ENCODE measurements at places on chromosomes 6 and 20.

- no peak for DNase-seq
These were observed 391.0 kb upstream of the SOX4 start for GRCh38 chr6:21202521-21202920.

- peak; percentile 90 for DNase-seq
These were observed 182.8 kb upstream of the FOXQ1 start for GRCh38 chr6:1129131-1129530.

DNA sequence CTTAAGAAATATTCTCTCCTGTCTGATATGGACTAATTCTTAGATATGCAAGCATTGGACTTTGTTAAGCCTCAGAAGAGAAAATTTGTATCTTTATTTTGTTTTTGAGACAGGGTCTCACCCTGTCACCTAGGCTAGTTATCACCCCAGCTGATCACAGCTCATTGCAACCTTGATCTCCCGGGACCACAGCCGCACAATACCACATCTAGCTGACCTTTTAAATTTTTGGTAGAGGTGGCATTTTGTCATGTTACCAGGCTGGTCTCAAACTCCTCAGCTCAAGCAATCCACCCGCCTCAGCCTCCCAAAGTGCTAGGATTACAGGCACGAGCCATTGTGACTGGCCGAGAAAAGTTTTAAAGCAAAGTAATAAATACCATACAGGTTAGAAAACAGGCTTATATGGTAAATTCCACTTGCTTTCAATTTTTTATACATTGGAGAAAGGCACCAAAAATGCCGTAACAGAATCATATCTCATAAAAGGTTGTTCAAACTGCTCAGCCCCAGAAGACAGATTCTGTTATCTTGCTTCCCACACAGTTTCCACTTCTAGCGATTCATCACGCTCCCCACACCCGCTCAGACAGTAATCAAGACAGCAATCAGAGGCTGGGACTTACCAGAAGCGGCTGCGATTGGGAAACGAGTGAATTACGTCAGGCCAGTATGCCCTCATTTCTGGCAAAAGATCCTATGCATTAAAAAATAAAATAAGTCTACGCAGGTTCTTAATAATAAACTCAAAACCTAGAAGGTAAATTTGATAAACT is 13.8 kb downstream of the RNASET2 start:
- DNase-seq = no peak

DNA sequence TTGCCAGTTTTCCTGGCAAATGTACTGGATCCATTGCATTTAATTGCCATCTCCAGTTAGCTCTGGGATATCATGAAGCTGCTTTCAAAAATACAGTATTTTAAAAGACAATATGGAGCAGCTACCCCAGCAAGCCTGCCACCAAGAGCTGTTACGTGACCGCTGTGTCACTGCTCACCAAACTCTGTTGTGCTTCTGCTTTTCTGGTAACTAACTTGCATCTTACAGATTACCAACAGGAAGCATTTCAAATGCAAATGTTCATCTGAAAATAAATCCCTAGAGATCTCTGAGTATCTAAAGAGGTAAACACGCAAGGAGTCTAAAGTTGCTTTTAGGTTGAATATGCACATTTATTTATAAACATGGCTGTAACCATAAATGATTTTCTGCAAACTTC is 1008.3 kb downstream of the KIF16B start:
- no peak for DNase-seq

- no peak for DNase-seq
These were observed 24.5 kb downstream of the DHX35 start for GRCh38 chr20:38986663-38987062.

GRCh38 chr6:11847515-11848345 is 69.1 kb upstream of the ADTRP start:
- no peak for DNase-seq

- no peak for DNase-seq
These were observed 29.0 kb downstream of the HFE start for GRCh38 chr6:26116267-26116666.

- no peak for DNase-seq
These were observed 50.1 kb upstream of the HDGFL1 start for GRCh38 chr6:22519237-22519636.

- DNase-seq = no peak
These were observed 7.0 kb downstream of the COL9A3 start for GRCh38 chr20:62823688-62824475.

DNA sequence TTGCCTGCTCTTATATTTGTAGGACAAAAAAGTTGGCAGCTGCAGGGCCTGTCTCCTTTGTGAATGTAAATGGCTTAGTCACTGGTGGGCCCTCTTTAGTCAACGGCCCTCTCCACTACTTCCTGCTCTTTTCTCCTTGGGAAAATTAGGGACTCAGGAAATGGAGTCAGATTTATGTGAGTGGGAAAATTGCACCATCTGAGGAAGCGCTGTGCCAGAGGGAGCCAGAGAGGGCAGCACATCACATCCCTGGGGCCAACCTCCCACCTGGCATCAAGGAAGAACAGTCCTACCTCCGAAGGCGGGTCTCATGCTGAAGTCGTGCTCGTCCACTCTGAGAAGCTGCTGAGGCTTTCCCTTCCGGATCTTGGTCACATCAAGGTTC is 15.6 kb downstream of the GABRR2 start:
- peak; percentile 19 for DNase-seq

DNA sequence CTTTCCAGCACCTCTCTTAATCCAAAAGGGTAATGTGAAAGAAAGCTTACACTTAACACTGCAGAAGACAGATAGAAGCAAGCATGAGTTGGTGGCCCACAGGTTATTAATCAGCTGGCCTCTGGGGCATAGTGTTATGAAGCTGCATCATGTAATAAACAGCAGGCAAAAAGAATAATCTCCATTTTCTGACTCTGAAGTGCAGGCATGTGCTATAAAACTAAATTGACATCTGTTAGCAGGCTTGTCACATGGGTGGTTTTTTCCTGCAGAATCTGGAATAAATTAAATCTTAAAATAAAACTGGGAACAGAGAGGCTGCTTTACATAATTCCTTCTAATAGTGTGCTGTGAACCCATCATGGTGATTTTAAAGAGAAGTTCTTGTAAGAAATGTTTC is 73.3 kb downstream of the METTL24 start:
- no peak for DNase-seq

DNA sequence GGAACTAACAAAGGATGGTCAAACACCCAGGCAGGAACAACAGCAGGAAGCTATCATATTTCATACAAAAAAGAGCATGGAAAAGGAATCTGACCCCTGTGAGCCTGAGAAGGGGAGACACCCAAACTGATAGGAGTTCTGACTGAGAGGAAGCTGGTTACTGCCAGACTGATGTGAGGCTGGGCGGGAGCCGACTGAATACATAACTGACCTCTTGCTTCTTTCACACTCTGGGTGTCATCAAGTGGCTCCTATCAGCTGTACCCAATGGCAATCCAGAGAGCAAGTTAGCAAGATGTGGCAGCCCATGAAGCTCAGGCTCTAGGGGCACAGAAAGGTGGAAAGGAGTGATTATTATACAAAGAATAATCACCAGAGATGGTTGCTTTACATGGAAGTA is 795.1 kb upstream of the HS3ST5 start:
- DNase-seq = no peak

- no peak for DNase-seq
These were observed 111.1 kb upstream of the UFL1 start for GRCh38 chr6:96410467-96410866.
